Suppressor macrophage treated with lipopolysaccharide for 1 hour (primary cell): ENCODE measurements at places on chromosomes 2 and 18.

GRCh38 chr2:37920570-37920969, 4.5 kb upstream of the RMDN2 start:
- no peak for DNase-seq

DNA sequence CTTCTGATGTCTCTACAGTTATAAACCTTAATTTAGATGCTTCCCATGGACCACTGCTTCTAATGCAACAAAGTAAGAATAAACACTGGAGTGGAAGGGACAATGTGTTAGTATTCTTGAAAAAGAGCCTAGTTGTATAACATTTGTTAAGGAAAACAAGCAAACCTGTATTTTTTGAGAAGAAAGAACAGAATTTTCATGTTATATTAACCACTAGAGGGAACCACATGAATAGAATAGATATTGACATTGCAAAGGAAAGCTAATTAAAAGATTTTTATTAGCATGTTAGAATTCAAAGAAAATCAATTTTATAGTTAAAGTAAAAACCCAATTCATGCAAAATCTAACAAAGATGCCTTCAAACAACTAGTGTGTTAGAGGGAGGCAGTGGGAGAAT, 151.2 kb upstream of the BARD1 start:
- DNase-seq: no peak

- DNase-seq: no peak
These were observed 31.2 kb downstream of the SMAD7 start for GRCh38 chr18:48919547-48919946.

- DNase-seq: no peak
These were observed 73.5 kb upstream of the SRD5A2 start for GRCh38 chr2:31654241-31654640.

- no peak for DNase-seq
These were observed 116.1 kb upstream of the OTX1 start for GRCh38 chr2:62934517-62934916.

- peak; percentile 56 for DNase-seq
These were observed 19.7 kb upstream of the DCTN1 start for GRCh38 chr2:74399785-74400184.

- no peak for DNase-seq
These were observed 10.2 kb upstream of the TFCP2L1 start for GRCh38 chr2:121294881-121295840.

DNA sequence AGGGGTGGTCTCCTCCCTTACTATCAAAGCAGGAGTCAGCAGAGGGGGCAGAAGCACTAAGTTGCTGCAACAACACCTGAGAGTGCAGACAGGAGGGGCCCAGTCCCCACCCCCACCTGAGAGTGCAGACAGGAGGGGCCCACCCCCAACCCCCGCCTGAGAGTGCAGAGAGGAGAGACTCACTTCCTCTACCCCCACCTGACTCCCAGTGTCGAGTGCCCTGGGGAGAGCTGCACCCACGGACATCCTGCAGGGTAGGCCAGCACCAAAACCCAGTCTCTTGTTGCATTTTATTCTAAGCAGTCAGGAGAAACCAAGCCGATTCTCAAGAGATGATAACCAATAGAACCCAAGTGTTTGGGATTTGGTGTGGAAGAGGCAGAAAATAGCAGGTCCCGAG, 78.4 kb downstream of the NAPG start:
- no peak for DNase-seq

DNA sequence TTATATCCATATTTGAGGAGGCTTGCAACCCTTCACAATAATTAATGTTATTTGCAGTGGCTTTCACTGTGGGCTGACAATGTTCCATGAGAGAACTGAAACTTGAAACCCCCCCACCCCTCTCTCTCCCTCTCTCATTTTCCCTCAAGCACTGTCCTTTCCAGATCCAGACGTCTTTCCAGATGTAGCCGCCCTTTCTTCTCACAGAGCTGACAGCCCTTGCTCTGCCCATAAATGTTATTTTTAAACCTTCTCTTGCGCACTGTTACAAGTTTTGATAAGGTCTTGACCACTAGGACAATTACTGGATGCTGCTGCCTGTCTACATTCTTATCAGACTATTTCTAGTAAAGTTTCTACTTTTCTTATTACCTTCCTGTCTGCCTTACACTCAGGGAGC, 91.4 kb upstream of the LINC00305 start:
- no peak for DNase-seq

DNA sequence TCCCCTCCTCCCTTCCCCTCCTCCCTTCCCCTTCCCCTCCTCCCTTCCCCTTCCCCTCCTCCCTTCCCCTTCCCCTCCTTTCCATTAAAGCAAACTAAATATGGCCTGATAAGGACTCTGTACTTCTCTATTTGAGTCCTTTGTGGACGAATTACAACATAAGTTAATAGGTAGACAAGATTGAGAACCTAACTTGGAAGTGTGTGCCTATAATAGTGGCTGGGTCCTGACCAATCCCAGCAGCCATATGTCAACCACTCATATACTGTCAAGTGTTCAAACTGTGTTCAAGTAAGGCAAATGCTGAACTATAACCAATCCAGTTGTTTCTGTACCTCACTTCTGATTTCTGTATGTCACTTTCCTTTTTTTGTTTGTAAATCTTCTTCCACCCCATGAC, 97.1 kb upstream of the RBMS1 start:
- no peak for DNase-seq

GRCh38 chr2:70658476-70658875, 104.8 kb upstream of the TGFA start:
- DNase-seq: no peak

GRCh38 chr2:38153476-38154135, 77.7 kb upstream of the CYP1B1 start:
- no peak for DNase-seq

- no peak for DNase-seq
These were observed 81.6 kb upstream of the CYRIA start for GRCh38 chr2:16747257-16747656.

DNA sequence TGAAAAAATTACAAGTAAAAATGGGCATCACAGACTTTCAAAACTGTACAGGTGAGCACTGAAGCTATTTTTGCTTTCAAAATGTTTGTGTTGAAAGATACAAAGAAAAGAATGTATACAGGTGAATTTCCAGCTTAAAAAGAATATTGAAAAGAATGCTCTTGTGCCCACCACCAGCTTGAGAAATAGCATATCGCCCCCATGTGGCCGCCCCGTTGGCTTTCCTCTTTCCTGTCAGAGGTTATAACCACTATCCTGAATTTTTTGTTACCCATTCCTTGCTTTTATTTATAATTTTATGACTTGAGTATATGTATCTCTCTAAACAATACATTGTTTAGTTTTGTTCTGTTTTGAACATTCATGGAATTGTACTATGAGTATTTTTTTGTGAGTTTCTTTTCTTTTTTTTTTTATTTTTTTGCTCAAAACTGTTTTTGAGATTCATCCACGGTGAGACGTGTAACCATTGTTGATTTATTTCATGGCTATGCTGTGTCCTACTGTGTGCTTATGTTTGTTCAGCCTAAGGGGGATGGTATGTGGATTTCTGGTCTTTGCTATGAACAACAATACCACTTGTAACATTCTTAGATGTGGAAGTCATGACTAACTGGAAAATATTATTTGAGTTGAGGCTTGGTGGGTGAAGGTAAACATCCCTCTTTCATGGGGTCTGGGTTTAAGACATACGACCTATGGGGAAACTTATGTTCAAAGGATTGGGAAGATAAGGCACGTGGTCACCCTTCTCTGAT, 11.6 kb downstream of the TRPM8 start:
- DNase-seq: no peak

- DNase-seq: peak; percentile 58
These were observed 65.5 kb upstream of the ATG16L1 start for GRCh38 chr2:233185963-233186362.

- no peak for DNase-seq
These were observed 317.5 kb upstream of the TRIB2 start for GRCh38 chr2:12399240-12399639.

- peak; percentile 69 for DNase-seq
These were observed 4.9 kb downstream of the KCNIP3 start for GRCh38 chr2:95301876-95302641.

- DNase-seq: no peak
These were observed 175.6 kb downstream of the LAMA1 start for GRCh38 chr18:6941996-6942395.

- no peak for DNase-seq
These were observed 65.2 kb upstream of the SNTG2 start for GRCh38 chr2:885230-886071.

GRCh38 chr2:124325667-124326440, 300.8 kb downstream of the CNTNAP5 start:
- DNase-seq: no peak

DNA sequence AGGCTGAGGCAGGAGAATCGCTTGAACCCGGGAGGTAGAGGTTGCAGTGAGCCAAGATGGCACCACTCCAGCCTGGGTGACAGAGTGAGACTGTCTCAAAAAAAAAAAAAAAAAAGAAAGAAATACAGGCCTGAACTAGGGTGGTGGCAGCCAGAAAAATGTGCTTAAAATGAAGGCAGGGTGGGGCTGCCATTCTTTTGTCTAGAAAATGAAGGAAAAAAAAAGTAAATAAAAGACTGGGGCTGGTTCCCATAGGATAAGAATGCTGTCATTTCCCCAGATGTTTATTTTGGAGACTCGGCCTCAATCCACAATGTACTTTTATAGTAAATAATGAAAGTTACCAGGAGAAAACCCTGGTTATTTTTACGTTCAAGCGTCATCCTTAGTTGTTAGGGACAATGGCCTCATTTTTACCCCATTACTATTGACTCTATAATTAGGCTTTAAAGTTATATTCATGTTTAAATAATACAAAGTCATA, 58.9 kb downstream of the ATP8B1 start:
- no peak for DNase-seq

GRCh38 chr2:237283131-237283928, 130.6 kb downstream of the COL6A3 start:
- peak; percentile 50 for DNase-seq

DNA sequence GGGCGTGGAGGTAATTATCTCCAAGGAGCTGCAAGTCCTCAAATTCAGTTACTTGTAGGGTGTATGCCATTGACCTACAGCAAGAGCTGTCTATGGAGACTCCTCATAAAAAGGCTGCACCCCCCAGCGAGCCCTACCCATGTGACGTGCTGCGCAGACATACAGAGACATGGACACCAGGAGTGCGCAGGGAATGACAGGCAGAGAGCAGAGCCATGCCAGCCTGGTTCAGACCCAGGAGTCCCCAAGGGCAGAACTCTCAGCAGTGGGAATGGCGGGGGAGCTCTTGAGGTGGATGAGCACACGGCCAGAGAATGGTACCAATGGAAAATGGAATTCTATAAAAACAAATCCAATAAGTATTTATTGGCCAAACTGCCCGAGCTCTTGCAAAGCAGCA, 310.1 kb downstream of the MYCN start:
- no peak for DNase-seq
